Jurkat, Clone E6-1 (cell line): ENCODE measurements at places on chromosomes 2 and 18.

GRCh38 chr2:44075541-44075940 is 79.8 kb upstream of the LRPPRC start:
- DNase-seq: no peak

GRCh38 chr2:34747643-34748042 is 1148.5 kb upstream of the FAM98A start:
- no peak for DNase-seq

- no peak for DNase-seq
These were observed 130.6 kb downstream of the LNPK start for GRCh38 chr2:175871331-175872004.

- DNase-seq: no peak
These were observed 42.8 kb downstream of the TRAPPC12 start for GRCh38 chr2:3422161-3422779.

DNA sequence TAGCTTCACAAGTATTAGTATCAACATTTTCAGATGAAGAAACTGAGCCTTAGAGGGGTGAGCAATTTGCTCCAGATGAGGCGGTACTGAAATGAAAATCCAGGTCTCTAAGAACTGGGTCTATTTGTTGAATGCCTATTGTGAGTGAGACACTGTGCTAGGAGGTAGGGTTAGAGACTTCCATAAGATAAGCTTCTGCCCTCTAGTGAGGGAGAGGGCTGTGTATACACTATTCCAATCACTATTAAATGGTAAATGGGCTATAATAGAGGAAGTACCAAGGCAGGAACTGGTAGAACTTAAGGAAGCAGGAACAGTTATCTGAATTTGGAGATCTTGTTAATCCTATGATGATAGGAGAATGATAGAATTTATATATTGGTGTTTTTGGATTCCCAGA is 23.6 kb upstream of the GLS start:
- no peak for DNase-seq

- DNase-seq: peak; percentile 12
These were observed 68.9 kb downstream of the ZNF521 start for GRCh38 chr18:25282896-25283703.

DNA sequence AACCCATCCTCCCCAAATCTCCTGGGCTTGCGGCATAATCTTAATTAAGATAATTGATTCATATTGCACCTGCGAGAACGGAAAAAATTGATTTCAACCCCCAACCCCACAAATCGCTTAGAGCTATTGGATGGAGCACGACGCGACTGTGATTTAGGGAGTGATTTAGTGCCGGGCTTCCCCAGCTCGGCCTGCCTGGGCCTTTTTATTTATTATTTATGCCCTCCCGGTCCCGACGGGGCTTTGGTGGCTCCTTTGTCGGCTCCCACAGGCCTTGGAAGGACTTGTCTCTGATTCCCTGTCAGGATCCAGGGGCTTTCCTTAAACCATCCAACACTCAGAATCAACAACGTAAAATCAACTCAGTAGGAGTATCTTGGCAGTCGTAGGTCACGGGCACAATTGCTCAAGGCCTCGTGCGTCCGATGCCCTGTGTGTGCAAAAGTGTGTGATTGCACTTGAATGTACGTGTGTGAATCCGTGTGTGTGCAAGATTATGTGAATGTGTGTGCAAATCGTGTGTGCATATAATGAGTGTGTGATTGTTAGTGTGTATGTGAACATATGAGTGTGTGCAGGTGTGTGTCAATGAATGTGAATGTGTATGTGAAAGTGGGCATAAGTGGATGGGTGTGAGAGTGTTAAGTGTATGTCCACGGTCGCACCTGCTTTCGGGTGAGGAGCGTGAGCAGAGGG is 4.3 kb upstream of the NEUROD1 start:
- no peak for DNase-seq

DNA sequence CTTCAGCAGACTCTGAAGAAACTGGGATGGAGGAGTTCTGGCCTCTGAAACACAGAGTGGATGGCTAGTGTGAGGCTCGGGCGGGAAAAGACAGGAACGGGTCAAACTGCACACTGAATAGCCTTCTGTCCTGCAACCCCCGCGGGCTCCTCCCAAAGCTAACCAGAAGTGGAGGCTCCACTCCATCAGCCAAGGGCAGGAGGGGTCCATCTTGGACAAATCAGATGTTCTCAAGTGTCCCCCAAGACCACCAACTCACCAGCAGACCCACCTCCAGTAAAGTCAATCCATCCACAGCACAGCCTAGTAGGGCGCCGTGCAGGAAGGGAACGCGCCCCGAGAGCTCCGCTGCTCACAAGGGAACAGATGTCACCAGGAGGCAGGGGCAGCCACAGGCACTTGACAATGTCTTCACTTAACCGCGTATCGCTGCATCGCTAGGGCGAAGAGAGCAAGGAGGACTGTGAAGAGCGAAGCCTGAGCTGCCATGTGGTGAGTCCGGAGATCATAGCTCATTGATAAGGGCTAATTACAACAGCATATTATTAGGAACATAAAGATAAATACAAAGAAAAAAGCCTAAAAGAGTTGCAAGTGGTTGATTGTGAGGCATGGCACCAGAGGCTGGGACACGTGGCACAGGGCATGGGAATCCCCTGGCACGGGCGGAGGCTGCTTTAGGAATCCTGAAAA is 494.6 kb upstream of the MYT1L start:
- DNase-seq: no peak

- no peak for DNase-seq
These were observed 465.6 kb upstream of the POU3F3 start for GRCh38 chr2:104388296-104388695.

- no peak for DNase-seq
These were observed 60.8 kb downstream of the LYPD6B start for GRCh38 chr2:149099298-149099697.

- DNase-seq: no peak
These were observed 19.6 kb downstream of the ANO7 start for GRCh38 chr2:241208058-241208457.

DNA sequence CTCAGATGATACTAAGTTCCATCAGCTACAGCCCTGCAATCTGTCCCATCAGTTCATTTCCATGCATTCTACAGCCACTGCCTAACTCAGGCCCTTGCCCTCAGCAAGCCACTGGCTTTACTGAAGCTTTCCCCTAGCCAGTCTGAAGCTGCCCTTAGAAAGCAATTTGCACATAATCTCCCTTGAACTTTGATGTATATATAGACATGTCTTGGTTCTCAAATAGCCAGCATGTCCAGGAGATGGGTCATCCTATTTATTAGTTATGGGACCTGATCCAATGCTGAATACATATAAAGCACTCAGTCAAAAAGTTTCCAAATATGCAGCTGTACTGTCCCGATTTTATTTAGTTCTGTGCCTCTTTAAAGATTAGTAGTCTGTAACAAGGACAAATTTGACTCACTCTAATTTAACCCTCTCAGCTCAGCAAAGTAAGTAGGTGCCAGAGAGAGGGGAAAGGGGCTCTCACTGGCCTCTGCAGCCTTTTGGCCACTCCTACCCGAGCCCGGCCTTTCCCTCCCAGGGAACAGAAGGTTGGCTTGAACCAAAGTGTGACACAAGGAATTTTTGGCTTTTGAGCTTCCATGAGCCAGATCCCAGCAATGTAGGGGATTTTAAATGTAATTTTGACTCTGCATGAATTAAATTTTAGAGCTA is 70.7 kb downstream of the CCDC93 start:
- no peak for DNase-seq

DNA sequence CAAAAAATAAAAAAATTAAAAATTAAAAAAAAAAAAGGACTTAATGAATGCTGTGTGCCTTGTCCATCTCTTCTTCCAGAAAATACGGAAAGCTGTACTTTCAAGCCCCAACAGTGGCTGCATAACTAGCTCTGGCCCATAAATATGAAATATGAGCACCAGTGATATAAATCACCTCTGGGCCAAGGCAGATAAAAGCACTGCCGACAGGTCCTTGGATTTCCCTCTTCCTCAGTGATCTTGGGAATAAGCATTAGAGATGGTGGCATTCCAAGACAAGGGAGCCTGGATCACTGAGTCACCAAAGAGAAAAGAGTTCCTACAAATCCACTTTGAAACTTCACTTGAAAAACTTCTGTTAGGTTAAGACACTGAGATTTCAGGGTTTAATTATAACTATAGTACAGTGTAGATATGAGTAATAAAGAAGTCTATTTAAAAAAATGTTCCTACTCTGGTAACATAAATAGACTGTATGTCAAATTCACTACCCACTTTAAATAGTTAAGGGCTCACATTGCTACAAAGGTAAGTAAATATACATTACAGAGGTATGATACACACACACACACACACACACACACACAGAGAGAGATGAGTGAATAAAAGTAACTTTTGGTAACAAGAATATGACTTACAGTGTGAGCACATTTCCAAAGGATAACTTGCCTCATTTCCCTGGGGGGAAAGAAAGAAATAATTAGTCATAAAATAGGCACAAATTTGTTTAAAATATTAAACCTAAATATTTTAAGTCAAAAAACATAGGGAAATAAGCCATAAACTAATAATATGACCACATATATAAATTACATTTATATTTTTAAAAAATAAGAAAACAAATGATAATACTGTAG is 35.6 kb downstream of the PPP3R1 start:
- DNase-seq: no peak

DNA sequence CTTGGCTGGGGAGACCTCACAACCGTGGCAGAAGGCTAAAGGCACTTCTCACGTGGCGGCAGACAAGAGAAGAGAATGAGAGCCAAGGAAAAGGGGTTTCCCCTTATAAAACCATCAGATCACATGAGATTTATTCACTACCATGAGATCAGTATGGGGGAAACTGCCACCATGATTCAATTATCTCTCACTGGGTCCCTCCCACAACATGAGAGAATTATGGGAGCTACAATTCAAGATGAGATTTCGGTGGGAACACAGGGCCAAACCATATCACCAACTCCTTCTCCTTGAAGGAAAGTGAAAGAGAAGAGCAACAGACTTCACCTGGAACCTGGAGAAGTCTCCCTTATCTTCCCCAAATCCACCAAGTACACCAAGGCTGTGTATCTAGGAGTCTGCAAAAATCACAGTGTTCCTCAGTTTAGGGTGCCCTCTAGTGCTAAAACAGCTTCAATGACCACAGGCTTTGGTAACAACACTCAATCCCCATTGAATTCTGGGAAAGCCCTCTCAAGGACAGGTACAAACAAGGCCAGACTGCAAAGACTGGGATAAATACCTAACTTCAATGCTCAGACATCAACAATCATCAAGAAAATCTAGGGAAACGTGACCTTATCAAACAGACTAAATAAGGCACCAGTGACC is 148.8 kb upstream of the SRD5A2 start:
- DNase-seq: peak; percentile 2
